ENCODE measurements at places on chromosomes 5 and 9. TPM values are rescaled to one million over a fixed set of nuclear protein-coding genes. Genes with fewer than 3 reads are reported as not detected.

The NR5A1 gene
- 0.40 TPM for total RNA-seq

- DNase-seq = no peak
Observed at GRCh38 chr9:95496687-95497086, 20.1 kb downstream of the PTCH1 start.

- no peak for DNase-seq
Observed at GRCh38 chr5:72448368-72448767, 58.8 kb downstream of the ZNF366 start.

GRCh38 chr9:115263371-115264075 is 145.6 kb upstream of the TNC start:
- no peak for DNase-seq

DNA sequence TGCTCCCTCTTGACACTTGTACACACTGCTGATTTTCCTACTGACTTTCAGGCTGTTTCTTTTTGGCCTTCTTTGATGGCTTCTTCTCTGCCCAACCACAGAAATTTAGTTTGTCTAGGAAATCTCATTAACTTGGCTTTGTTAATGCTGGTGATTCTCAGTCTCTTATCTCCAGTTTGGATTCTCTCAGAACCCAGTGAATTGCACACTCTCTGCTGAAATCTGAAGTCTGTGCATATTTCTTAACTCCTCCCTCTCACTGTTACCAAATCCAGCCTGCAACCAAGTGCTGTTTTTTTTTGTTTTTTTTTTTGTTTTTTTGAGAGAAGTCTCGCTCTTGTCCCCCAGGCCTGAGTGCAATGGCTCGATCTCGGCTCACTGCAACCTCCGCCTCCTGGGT is 117.2 kb downstream of the CDC42SE2 start:
- no peak for DNase-seq
